H54 (cell line): ENCODE measurements at places on chromosomes 2 and 18.
A peak's percentile ranks its signal among the peaks of the same experiment; 100 is the strongest.

- no peak for DNase-seq
Observed at GRCh38 chr2:229446350-229446749, 175.3 kb upstream of the PID1 start.

DNA sequence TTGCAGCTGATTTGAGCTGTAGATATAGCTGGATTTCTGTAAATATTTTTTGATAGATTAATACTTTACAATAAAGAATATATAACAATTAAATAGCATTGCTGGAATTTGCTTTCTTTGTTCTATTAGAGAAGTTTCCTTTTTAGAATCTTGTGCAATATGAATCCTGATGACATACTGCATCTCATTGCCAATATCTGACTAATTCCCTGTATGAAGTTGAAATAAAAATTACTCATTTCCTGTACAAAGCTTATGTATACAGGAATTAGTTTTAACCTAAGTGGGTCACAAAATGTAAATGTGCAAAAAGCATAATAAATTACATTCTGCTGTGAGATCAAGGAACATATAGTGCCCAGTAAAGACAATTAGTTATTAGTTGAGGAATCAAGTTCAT lies 72.8 kb upstream of the TMEFF2 start:
- DNase-seq, result peak; percentile 5

- no peak for DNase-seq
Observed at GRCh38 chr2:42217307-42217706, 48.2 kb downstream of the EML4 start.

- no peak for DNase-seq
Observed at GRCh38 chr2:235054475-235054874, 102.7 kb downstream of the SH3BP4 start.

GRCh38 chr2:174573621-174574081 lies 24.0 kb downstream of the WIPF1 start:
- no peak for DNase-seq

DNA sequence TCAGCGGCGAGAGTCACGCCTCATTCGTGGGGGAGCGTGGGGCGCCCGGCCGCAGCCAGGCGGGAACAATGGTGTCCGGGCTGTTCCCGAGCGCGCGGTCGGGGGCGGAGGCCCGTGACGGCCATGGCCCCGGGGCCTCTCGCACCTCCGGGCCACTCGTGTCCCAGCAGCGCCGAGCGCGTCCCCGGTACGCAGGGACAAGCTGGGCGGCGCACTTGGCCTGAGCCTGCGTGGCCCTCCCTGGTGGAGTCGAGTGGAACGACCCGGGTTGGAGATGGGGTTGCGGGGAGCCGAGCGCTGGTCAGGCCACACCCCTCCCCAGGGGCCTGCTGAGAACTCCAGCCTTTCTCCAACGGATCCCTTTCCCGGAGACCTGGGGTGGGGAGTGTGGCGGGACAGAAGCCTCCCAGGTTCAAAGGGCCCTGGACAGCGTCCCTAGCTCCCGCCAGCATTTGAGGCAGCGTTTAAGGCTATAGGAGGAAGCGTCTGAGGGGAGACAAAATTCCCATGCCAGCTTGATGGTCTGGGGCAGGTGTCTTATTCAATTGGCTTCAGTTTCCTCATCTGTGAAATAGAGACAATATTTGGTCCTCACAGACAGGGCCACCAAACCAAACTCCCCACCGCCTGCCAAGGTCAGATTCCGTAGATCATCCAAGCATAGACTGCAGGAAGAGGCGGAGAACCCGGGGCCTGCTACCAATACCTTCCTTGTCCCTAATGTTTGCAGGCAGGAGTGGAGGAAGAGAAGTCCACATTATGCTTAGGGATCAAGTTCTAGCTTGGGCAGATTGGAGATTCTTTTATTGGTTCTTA lies 553 bp downstream of the CNDP2 start:
- peak; percentile 12 for DNase-seq

GRCh38 chr2:14306268-14306861 lies 326.2 kb upstream of the LRATD1 start:
- DNase-seq, result no peak

DNA sequence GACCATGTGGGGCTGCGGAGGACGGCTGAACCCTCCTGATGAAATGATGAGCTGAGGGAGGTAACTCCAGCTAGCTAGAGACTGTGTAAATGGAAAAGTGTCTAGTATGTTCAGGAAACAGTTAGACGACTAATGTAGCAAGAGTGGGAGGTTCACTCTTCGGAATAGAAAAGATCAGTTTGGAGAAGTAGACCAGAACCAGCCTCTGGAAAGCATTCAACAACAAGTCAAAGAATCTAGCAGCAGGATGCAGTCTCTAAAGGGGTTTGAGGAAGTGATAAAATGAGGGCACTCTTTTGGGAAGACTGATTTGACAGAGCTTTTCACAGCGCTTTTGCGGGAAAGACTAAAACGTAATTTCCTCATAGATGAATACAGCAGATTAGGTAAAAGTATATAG lies 79.6 kb downstream of the GAREM1 start:
- no peak for DNase-seq

- peak; percentile 70 for DNase-seq
Observed at GRCh38 chr2:230691005-230691647, 21.5 kb upstream of the CAB39 start.
